ENCODE measurements at places on chromosomes 12 and 14. TPM values are rescaled to one million over a fixed set of nuclear protein-coding genes. Genes with fewer than 3 reads are reported as not detected.

- H3K4me3 ChIP-seq: no peak overlapping the region
- H3K27me3 ChIP-seq: no peaks in the 10 kb centered on the region
- no peaks in the 10 kb centered on the region for H3K36me3 ChIP-seq
- peak overlapping the region; percentile 24 for H3K27ac ChIP-seq
Measured at GRCh38 chr14:32762886-32763285, 175.8 kb upstream of the NPAS3 start.

GRCh38 chr12:59660921-59661597, 65.2 kb downstream of the SLC16A7 start:
- H3K36me3 ChIP-seq: peaks cover 7% of the 10 kb centered on the region
- H3K4me1 ChIP-seq: peaks cover 19% of the 10 kb centered on the region
- DNase-seq: no peak

DNA sequence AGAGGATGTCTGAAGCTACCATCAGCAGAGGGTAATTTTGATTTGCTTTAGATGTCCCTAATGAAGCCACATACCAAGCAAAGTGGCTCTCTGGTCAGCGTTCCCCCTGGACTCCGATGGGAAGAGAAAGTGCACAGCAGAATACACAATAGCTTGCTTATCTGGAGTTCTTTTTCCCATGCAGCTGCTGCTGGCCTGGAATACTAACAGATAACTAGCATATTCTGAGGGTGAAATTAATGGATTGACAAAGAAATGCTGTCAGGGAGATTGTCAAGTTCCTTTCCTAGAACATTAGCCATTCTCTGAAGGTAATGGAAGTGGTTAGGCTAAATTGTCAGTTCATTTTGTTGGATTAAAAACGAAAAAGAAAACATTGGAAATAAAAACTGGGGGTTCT, 391.3 kb downstream of the FLRT2 start:
- no peak overlapping the region for H3K4me3 ChIP-seq
- no peak for DNase-seq
- H3K36me3 ChIP-seq: no peaks in the 10 kb centered on the region
- no peaks in the 10 kb centered on the region for H3K4me1 ChIP-seq

DNA sequence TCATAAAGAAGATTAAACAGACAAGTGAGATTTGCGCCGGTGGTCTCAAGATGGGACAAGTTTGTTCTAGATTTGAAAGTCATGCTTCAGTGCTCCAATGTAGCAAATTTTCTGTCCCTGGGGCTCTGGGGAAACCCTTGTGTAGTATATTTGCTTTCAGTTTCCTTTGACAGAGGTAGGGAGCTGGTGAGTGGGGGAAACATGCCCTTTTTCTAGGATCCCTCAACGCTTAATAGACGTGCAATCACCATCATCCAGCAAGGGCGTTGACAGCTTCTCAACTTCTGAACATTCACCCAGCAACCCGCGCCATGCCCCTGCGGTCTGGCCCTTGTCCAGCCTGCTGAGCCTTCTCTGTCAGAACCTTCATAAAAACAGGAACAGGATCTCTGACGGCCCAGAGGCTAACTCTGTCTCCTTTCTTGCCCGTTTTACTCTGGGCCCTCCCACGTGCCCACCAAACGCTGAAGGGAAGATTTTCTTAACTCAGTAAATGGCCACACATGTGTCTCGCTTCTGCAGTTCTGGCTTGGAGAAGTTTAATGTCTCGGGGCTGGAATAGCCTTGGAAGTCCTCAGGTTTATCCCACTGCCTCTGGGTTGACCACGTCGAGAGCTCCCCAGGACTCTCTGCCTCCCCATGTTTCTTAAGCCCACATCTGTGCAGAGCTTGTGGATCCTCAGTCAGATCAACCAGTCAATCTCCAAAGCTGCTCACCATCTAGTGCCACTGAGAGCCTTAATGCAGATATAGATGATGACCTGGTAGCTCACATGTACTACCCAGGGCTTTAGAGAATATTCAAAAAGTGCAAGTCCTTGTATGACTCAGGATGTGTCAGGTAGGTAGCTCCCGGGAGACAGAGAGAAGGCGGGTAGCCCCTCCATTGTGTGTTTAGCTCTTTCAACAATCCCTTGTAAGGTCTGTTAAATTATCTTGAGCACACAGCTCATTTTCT, 58.1 kb upstream of the CCND2 start:
- peak; percentile 57 for DNase-seq
- no peak overlapping the region for H3K27ac ChIP-seq
- no peaks in the 10 kb centered on the region for H3K36me3 ChIP-seq
- peaks cover 8% of the 10 kb centered on the region for H3K27me3 ChIP-seq
- no peak overlapping the region for H3K4me3 ChIP-seq
- H3K4me1 ChIP-seq: no peaks in the 10 kb centered on the region

DNA sequence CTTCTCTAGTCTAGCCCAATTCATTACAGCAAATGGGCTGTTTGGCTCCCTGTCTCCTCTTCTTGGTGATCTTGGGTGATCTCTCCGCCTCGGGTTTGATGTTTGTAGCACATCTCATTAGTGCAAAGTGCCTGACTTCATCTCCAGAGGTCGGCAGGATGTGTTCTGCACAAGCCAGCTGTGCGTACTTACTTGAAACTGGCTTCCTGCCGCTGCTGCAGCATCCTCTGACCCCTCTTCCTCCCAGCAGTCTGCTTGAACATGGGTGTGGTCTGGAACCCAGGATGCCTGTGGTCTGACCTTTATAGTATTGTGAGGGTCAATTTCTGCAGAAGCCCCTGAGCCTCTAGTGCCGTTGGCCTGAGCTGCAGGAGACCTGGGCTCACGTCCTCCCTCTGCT, 99.2 kb downstream of the BEGAIN start:
- H3K4me1 ChIP-seq: peaks cover 50% of the 10 kb centered on the region
- no peak for DNase-seq
- peaks cover 2% of the 10 kb centered on the region for H3K36me3 ChIP-seq
- H3K27ac ChIP-seq: no peak overlapping the region

DNA sequence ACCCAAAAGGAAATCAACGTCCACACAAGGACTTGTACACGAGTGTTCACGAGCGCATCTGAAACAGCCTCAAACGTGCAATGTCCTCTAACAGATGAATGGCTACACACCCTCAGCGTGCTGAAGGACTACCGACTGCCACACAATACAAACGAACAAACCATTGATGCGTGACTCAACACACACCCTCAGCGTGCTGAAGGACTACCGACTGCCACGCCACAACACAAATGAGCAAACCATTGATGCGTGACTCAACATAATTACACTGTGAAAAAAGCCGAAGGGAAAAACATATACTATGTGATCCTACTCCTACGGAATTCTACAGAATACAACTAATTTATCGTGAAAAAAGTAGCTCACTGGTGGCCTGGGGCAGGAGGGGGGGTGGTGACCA, 25.1 kb upstream of the BTBD6 start:
- H3K36me3 ChIP-seq: peaks cover 30% of the 10 kb centered on the region
- no peak for DNase-seq
- H3K4me1 ChIP-seq: no peaks in the 10 kb centered on the region
- H3K27me3 ChIP-seq: no peaks in the 10 kb centered on the region
- H3K27ac ChIP-seq: no peak overlapping the region

- no peaks in the 10 kb centered on the region for H3K4me1 ChIP-seq
- H3K27ac ChIP-seq: no peak overlapping the region
- H3K4me3 ChIP-seq: no peak overlapping the region
- DNase-seq: no peak
Measured at GRCh38 chr12:48165089-48165981, 8.0 kb upstream of the ASB8 start.

CD9 gene
- total RNA-seq: 84.5 TPM

AVPR1A gene
- total RNA-seq: 1.7 TPM

NEUROD4 gene
- total RNA-seq: not detected

RPL6 gene
- 1,250 TPM for total RNA-seq

ASCL4 gene
- not detected for total RNA-seq

ADAM21 gene
- total RNA-seq: not detected

TGM1 gene
- total RNA-seq: 2.1 TPM
